ENCODE measurements at places on chromosomes 5 and 9.

GRCh38 chr5:116970318-116970717 lies 395.7 kb upstream of the SEMA6A start:
- DNase-seq = no peak

GRCh38 chr5:56396634-56397033 lies 163.5 kb upstream of the ANKRD55 start:
- no peak for DNase-seq

DNA sequence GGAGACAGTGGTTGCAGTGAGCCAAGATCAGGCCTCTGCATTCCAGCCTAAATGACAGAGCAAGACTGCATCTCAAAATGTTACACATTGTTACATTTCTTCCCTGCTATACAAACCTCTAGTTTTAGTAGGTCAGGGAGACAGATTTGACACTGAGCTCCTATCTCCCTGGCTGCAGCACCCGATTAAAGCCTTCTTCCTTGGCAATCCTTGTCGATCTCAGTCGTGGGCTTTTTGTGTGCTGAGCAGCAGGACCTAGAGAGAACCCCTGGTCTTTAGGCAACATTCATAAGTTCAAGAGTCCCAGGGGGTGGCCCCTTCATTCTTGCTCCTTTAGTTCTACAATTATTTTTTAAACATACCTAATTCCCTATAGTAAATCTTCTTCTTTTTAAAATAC lies 13.0 kb downstream of the SERINC5 start:
- DNase-seq = no peak

DNA sequence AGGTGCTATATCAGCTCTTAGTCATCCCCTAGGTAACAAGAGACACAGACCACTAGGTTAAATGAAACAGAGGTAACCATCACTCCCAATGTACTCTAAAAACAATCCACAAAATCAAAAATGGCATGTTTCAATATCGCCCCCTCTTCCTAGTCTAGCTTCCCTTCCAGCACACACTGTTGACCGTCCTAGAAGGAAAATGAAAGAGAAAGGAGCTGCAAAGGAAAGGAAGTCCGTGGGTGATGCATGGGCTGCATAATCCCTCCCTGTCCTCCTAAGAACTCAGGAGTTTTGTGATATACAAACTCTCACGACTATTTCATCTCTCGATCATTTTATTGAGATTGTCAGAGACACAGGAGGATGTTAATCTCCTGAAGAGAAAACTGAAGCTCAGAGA lies 101.6 kb downstream of the RFK start:
- no peak for DNase-seq

GRCh38 chr9:111868475-111868874 lies 28.1 kb upstream of the UGCG start:
- no peak for DNase-seq

- DNase-seq = no peak
Measured at GRCh38 chr5:142316681-142317080, 8.1 kb downstream of the SPRY4 start.

GRCh38 chr9:89886281-89886700 lies 281.5 kb downstream of the GADD45G start:
- no peak for DNase-seq

DNA sequence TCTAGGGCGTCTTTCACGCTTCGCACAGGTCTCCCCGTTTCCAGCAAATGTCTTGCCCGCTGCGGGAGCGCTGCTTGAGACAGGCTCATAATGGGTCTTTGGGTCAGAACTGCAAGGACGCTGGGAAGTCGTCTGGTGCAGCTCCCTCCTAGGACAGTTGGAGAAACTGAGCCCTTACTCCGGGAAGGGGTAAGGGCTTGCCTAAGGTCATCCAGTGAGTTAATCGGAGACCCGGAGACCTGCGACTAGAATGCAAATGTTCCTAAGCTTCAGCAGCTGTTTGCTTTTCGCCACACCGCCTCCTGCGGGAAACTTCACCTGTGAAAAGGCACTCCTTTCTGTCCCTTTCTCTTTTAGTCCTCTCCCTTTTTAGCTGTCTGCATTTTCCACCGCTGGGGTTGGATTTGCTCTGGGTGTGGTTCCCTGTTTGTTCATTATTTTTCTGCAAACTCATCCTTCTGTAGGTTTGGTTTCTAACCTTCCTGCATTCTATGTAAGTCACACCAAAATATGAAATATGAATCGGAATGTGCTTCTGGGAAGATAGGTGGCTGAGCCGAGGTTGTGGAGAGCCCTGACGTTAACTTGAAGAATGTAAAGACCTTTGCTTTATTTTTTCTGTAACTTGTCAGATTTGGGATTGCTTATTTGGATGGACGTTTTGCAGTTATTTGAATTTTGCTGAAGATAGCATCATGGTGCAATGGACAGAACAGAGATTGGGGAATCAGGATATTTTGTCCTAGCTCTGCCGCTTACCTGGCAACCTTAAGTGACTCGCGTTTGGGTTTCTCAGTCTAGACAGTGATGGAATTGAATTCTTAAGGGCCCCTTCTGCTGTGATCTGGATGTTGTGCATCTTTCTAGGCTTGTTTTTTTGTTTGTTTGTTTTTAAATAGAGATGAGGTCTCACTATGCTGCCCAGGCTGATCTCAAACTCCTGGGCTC lies 909 bp downstream of the SLC36A1 start:
- DNase-seq = peak; percentile 20

All from activated CD4-positive, alpha-beta T cell treated with anti-CD3 and anti-CD28 coated beads, Interleukin-2, amount 10 ng/mL, durations not matched to agents 7 days and 5 days (primary cell).